Fibroblast of lung (primary cell): ENCODE measurements at places on chromosomes 4 and X.

DNA sequence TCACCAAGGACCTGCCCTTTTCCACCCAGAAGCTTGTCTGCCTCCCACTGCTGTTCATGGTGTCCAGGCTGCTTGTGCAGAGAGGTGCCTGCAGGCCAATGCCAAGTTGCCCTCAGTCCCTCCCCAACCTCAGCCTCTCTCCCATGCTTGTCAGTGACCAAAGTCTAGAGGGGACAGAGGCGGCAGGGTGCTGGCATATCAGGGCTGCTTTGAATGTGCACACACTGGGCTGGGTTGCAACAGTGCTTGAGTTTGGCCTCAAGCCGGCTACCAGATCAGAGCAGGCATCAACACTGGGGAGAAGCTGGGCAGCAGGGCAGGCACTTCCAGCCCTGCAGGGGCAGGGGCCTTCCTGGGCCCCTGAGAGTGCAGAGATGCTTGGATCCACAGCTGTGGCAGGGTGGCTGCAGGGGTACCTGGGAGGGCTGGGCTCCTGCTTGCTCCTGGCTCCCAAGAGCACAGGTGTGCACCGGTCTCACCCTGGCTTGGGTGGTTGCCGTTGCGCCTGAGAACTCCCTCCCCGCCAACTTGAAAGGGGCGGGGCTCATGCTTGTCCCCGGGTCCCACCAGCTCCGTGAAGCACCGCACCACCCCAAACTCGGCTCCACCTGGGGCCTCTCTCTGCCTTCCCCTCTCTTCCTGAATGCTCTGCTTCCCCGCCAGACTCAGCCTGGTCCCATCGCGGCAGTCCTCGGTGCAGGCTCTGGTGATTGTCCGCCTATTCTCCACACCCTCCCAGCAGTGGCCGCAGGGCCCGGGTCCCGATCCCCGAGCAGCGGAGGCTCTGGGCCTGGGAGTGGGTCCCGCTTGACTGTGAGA, 1681.9 kb upstream of the ADGRL3 start:
- DNase-seq, result no peak

- peak; percentile 10 for DNase-seq
These were observed 34.5 kb upstream of the TLR2 start for GRCh38 chr4:153649572-153649991.

- peak; percentile 49 for DNase-seq
These were observed 491 bp downstream of the COL4A5 start for GRCh38 chrX:108439961-108440696.

GRCh38 chrX:149074398-149074797, 430.7 kb downstream of the IDS start:
- peak; percentile 48 for DNase-seq

DNA sequence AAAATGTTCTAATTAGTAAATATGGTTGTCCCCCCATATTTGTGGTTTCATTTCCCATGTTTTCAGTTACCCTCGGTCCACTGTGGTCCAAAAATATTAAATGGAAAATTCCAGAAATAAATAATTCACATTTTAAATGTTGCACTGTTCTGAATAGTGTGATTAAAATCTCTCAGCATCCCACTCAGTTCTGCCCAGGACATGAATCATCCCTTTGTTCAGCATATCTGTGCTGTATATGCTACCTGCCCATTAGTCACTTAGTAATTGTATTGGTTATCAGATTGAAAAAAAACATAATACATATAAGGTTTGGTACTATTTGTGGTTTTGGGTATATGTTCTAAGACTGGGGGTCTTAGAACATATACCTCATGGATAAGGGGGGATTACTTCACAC, 55.1 kb upstream of the NXF3 start:
- DNase-seq, result no peak

DNA sequence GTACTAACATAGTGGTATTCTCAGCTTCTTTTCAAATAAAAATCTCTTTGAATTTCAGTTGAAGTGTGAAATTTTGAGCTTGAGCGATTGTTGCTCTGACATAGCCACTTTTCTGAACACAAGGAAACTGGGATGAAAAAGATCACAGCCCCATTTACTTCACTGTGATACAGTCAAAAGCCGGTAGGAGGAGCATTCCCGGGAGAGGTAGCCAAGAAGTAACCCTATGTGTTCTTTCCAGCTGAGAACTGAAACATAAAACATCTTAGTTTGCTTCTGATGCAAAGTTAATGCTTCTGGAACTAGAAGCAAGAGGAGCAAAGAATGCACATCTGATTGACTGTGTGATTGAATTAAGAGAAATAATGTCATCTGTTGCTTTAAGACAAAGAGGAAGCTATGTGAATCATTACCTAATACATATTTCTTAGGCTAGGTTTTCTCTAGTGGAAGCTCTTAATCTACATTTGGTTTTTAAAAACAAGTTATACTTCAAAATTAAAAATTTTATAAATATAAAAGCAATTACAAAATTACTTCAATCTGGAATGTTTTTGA, 88.3 kb upstream of the UNC5C start:
- peak; percentile 31 for DNase-seq
